ENCODE measurements at places on chromosomes 3 and 15.

DNA sequence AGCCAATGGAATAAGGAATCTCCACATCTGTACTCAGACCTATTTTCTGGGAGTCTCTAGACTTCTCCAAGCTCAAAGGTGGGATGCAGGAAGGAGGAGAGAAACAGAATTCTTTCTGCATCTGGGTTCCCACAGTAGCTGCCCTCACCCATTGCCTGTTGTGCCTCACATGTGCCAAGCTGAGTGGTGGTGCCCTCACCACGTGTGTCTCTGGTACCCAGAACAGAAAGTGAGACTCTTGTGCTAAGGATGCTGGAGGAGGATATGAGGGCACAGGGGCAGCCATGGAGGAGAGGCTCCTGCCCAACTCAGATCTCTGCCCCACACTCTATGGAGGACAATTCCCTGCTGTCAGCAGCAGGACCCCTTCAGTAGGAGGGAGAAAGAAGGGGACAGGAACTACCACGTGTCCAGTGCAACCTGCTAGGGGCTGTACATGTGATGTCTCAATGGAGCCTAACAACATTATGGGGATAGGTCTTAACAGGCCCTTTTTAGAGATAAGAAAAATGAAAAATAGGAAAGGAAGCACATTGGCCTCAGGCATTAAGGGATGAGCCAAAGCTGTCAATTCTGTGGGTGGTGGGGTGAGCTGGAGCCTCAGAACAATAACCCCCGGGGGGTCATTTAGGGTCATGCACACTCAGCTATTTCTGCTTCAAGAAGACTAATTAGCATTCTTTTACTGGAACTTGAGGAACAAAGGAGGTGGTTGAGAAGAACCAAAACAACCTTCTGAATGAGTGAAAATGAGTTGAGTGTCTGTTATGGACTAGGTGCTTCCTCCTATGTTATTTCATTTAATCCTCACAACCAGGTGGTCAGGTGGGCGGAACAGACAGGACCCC, 16.3 kb upstream of the NOX5 start:
- peak; percentile 37 for DNase-seq

DNA sequence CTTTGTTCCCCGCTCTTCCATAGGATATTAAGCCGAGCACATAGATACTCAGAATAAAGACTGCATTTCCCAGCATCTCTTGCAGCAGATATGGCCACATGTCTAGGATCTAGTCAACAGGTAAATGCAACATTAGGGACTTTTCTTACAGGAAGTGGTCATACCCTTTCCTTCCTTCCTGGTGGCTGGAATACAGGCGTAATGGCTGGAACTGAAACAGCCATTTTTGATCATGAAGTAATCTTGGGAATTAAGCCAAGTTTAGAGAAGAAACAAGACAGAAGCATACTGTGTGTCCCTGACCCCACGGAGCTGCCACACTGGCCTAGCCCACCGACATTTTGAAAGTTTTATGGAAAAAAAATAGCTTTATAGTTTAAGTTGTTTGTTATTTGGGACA, 234.0 kb downstream of the XXYLT1 start:
- no peak for DNase-seq

DNA sequence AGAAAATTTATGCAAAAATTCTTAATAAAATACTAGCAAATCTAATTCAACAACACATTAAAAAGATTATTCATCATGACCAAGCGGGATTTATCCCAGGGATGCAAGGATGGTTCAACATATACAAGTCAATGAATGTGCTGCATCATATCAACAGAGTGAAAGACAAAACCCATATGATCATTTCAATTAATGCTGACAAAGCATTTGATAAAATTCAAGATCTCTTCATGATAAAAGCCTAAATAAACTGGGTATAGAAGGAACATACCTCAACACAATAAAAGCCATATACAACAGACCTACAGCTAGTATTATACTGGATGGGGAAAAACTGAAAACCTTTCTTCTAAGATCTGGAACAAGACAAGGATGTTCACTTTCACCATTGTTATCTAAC, 89.7 kb downstream of the KBTBD8 start:
- no peak for DNase-seq

DNA sequence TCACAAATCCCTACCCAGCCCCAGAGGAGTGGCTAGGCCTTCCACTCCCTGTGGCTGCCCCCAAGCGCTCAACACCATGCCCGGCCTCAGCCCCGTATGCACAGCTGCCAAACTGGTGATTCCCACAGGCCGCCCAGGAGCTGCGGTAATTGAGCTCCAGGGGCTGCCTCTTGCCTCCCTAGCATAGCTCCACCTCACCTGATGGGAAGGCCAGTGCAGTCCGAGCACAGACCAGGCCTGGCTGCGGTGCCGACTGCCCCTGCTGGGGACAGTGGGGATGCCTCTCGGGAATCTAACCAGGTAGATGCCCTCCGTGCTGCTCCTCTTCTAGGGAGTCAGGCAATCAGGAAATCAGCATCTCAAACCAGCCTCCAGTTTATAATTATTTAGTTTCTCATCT, 25.9 kb downstream of the SCN5A start:
- DNase-seq, result no peak

DNA sequence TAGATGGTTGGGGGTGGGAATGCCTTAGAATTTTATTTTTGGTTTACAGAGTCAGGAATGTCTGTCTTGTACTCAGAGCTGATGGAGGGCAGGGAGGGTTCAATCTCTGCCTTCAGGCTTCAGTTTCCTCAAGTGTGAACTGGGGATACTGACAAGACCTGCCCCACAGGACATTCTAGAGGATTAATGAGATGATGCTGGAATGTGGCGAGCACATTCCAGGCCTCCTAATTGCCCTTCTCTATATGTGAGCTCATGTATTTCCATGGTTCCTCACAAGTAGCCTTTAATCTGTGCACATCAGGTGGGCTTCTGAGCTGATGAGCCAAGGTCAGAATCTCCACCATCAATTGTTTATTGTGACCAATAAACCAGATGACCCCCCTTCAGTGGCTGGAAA, 90.4 kb downstream of the CACNA2D3 start:
- peak; percentile 49 for DNase-seq

GRCh38 chr15:83275412-83275811, 9.1 kb downstream of the BNC1 start:
- DNase-seq, result no peak

DNA sequence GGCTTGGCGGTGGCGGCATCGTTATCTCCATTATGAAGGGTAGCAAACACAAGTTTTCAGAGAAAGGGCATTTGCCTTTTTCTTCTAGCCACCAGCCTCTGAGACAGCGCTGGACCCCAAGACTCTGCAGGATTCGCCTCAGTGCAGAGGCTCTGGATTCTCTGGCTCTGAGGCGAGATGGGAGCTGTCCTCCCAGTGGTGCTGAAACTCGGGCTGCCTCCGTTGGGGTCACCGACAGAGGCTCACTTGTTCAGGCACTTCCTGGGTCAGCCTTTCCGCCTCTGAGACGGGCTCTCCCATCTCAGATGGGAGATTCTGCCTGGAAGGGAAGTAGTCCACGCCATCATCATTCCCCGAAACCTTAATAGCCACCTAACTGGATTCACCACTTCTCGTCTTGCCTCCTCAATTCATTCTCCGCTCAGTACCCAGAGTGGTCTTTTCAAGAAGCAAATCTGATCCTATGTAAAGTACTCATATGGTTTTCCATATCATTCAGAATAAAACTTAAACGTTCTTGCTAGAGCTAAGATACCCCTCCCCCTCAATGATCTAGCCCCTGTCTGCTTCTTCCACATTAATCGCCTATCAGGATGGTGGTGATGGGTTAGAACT, 76.9 kb downstream of the RHCG start:
- no peak for DNase-seq

GRCh38 chr3:73801444-73801843, 176.7 kb upstream of the PDZRN3 start:
- DNase-seq, result no peak

- no peak for DNase-seq
Observed at GRCh38 chr3:36893137-36893557, 51.7 kb downstream of the TRANK1 start.

DNA sequence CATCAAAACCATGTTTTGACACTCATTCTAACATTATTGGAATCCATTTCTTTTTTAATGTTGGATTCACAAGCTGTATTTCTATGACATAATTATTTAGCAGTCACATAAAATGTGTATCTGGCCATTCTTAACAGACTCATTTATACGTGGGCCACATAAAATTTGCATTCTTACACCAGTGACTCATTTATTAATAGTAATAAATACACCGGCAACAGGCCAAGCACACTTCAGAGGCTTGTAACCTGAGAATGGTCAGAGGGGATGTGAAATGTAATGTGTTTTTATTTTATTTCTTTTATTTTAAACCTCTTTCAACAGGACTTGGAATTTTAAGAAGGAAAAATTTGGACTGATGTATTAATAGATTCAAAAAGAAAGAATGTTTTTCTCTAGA, 384.9 kb upstream of the RARB start:
- DNase-seq, result no peak

GRCh38 chr15:42010434-42010833, 10.4 kb downstream of the PLA2G4E start:
- no peak for DNase-seq

DNA sequence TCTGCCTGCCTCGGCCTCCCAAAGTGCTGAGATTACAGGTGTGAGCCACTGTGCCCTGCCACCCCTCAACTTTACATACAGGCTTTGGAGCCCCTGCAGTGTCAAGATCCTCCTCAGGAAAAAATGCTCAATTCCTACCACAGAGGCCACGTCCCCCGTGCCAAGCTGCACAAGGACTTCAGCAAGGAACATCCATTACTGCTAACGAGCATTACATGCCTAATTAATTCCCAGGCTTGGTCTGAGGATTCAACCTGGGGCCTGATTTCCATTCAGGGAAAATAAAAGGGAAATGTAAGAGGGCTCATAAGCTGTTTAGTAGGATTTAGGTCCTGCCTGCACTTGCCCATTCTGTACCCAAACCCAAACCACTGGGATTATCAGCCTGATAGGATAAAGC, 161.4 kb downstream of the RAB11A start:
- DNase-seq, result no peak

DNA sequence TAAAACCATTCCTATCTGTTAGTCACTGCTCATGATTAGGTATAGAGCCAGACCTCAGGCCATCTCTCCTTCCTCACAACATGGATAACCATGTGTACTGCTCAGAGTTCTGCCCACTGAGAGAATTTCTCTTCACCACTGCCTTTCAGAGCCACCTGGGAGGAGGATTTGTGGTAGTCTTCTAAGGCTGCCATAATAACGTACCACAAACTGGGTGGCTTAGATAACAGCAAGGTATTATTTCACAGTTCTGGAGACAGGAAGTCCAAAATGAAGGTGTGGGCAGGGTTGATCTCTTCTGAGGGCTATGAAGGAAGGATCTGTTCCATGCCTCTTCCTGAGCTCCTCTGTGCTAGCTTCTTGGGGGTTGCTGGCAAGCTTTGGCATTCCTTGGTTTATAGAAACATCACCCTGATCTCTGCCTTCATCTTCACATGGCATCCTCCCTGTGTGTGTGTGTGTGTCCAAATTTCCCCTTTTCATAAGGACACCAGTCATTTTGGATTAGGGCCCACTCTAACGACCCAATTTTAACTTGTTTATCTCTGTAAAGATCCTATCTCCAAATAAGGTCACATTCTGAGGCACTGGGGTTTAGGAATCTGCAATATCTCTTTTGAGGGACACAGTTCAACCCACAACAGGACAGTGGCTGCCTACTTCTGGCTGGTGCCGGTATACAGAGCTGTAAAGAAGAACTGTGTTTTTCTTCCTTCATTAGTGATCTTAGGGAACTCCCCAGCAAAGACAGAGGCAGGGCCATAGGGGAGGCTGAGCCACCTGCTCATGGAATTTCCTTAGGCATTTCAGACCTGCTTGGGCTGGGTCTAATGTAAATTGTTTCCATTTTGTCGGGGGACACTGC, 42.1 kb upstream of the NOX5 start:
- no peak for DNase-seq

DNA sequence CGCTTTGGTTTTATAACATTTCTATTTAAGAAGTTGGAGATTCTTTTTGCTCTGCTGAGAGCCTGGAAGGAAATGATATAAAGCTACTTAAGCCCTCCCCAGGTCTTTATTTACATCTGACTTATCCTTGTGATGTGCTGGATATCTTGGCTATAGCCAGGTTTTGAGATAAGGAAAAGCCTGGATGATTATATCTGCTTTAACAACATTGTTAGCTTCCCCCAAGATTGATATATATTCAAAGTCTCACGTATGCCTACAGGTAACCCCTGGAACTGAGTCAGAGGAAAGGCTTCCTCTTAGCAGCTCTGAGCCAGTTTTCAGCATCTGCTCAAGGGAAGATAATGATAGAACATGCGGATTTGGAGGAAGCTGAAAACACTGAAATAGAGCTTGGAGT, 61.5 kb upstream of the CRBN start:
- DNase-seq, result no peak

- no peak for DNase-seq
Observed at GRCh38 chr15:80856809-80857377, 77.7 kb downstream of the CEMIP start.

All from vagina (tissue), 2 donors.